ENCODE measurements at places on chromosomes 12 and 14.

GRCh38 chr12:72274931-72275330 lies 2.8 kb downstream of the TRHDE start:
- no peak for DNase-seq

GRCh38 chr12:53062977-53063707 lies 13.3 kb downstream of the TNS2 start:
- DNase-seq: no peak

DNA sequence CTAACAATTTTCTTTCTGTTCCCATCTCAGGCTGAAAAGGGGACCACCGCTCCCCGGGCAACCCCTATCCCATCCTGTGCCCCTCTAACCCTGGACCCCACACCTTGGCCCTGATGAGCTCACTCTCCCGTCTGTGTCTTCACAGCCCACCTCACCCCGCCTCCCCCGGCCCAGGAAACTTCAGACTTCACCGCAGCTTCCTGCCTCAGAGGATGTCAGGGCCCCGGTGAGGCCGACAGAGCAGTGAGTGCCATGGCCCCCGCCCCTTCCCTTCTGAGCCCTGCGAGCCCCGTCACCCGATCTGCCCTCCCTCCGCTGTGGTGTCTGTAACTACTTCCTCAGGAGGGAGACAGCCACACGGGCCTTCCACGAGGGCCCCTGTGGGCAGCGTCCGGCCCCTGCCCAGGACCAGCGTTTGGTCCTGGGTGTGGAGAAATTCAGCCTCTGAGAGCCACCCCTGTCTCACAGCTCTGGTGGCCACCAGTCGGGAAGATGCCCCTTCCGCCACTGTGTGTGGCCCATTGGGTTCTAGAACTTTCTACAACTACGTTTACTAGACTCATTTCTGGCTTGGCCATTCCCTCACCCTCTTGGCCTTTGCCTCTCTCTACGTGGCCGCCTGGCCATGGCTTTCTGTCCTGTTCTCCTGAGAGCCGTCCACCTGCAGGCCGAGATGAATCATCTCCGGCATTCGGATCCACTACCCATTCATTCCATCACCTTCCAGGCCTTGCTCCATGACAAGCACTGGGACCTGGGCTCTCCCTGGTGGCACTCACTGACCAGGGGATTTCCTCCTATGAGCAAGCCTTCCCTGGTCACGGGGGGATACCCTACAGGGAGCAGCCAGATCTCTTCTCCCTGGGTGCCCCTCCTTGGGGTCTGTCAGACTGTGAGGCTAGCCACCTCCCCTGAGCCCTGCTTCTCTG lies 3.4 kb downstream of the RHOF start:
- DNase-seq: peak; percentile 88

DNA sequence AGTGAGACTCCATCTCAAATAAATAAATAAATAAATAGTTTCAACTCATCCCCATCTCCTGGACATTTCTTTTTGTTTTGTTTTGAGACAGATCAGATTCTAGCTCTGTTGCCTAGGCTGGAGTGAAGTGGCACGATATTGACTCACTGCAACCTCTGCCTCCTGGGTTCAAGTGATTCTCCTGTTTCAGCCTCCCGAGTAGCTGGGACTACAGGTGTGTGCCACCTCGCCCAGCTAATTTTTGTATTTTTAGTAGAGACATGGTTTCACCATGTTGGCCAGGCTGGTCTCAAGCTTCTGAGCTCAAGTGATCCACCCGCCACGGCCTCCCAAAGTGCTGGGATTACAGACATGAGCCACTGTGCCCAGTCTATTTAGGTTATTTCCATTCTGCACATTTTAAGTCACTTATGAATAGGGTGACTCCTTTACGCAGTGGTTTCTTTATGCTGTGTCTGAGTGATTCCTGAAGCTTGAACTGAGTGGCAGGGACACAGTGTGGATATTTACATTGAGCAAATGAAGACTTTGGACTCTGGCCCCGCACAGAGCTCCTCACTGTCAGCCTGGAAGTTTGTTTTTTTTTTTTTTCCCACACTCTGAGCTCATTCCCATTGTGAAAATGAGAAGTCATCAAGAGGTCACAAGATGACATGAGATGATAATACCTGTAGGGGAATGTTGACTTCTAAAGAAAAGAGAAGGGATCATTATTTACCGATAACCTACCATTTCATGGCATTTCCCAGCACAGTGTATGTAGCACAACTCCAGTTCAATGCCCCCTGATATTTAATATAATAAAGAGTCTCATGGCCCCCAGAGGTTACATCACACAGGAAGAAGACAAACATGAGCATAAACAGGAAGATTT lies 72.6 kb downstream of the TBX3 start:
- DNase-seq: no peak

DNA sequence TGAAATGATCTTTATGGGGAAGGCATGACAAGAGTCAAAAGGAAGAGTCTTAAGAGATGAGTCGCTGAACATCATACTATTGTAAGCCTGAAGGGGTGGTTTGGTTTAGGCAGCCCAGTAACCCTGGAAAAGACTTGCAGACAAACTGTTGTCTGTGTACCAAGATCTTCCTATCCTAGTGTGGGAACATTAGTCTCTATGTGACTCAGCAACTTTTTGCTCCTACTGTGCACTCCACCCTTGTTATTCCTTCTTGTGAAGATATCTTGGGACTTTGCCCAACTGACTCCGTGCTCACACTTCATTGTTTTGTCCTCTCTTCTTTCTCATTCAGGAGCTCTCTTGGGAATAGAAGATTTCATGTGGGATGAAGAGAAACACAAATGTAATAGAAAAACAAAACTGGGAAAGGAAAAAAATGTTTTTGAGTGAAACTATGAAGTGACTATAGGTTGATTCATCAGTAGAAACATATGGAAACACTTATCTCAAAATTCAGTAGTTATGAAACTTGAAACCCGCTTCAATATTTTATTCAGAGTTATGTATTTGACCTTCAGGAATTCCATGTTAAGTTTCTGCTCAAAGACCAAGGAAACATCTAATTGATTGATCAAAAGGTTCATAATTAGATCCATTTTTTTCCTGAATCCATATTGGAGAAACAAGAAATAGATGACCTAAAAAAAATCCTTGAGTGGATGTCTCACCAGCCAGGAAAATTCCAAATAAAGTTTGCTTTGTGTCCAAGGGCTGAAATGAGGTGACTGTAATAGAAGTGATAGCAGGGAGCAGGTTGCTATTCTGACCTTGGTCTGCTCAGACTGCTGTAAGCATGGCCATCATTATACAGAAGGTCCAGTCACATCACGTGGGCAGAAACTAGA lies 67.2 kb downstream of the BTG1 start:
- DNase-seq: no peak

DNA sequence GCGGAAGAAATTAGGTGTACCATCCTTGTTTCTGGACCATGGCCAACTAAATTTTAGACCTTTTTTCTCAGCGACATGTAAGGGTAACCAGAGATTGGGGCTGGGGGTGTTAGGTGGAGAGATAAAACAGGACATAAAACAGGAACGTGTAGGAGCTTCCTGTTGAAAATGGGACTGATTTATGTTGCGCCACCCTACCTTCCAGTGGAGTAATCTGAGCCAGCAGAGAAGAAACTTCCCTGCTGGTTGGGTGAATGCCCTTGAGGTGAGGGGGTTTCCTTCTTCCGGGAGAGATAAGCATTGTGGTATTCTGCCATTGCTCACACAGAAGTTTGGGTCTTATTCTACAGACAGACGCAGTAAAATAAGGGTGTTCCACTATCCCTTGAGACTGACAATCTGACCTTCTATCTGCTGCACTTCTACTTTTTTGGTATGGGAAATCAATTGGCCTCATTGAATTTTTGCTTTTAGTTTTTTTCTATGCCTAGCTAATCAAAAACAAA lies 417.6 kb downstream of the PCNX1 start:
- DNase-seq: no peak

- no peak for DNase-seq
Measured at GRCh38 chr12:67433385-67434175, 164.4 kb downstream of the CAND1 start.

- no peak for DNase-seq
Measured at GRCh38 chr14:105203057-105203531, 22.0 kb upstream of the NUDT14 start.

- no peak for DNase-seq
Measured at GRCh38 chr12:116423094-116423493, 136.1 kb upstream of the MAP1LC3B2 start.

DNA sequence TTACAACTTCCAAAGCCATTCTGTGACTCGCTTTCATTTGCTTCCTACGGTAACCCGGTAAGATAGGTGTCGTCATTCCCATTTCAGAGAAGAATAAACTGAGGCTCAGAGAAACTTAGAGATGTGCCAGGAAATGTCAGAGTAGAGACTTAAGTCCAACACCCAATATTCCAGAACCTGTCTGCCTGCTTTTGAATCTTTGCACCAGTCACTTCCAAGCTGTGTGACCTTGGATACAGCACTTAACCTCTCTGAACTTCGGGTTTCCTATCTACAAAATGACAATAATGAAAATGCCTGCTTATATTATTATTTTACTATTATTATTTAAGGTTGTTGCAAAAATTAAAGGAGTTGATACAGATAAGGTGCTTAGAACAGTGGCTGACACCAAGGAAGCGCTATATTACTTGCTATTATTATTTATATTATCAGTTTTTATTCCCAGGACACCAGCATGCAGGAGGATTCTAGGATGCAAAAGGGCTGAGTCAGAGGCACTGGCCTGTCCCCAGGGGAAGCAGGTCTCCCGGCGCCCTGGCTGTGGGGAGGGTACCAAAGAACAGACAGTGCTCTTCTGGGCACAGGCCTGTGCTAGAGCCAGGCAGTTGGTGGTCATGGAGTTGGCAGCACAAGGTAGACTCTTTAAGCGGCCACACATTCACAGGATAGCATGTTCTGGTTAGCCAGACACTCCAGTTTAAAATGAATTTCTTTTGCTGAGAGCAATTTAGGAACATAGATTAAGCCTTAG lies 5.4 kb downstream of the HSPB8 start:
- no peak for DNase-seq

DNA sequence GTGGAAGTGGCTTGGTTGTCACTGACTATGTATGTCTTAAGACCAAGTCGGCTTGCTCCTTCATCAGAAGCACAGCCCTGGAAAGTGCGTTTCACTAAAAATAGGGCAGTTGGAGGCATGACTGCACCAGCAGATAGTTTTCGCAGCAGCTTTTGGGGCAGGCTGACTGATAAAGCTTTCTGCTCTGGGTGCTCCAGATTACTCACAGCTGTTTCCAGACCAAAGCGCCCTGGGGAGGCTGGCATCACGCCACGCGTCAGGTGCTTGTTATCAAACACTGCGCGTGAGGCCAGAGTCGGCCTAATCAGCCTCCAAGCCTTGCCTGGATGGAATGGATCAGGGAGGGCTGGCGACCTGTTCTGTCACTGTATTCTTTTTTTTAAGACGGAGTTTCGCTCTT lies 13.3 kb upstream of the LRRC10 start:
- DNase-seq: no peak

DNA sequence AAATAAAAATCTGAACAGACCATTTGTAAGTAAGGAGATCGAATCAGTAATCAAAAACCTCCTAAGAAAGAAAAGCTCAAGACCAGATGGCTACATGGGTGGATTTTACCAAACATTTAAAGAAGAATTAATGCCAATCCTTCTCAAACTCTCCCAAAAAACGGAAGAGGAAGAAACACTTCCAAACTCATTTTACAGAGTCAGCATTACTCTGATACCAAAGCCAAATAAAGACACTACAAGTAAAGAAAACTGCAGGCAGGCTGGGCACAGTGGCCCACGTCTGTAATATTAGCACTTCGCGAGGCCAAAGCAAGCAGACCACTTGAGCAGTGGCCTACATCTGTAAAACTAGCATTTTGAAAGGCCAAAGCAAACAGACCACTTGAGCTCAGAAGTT lies 159.8 kb downstream of the DPY19L2 start:
- no peak for DNase-seq

DNA sequence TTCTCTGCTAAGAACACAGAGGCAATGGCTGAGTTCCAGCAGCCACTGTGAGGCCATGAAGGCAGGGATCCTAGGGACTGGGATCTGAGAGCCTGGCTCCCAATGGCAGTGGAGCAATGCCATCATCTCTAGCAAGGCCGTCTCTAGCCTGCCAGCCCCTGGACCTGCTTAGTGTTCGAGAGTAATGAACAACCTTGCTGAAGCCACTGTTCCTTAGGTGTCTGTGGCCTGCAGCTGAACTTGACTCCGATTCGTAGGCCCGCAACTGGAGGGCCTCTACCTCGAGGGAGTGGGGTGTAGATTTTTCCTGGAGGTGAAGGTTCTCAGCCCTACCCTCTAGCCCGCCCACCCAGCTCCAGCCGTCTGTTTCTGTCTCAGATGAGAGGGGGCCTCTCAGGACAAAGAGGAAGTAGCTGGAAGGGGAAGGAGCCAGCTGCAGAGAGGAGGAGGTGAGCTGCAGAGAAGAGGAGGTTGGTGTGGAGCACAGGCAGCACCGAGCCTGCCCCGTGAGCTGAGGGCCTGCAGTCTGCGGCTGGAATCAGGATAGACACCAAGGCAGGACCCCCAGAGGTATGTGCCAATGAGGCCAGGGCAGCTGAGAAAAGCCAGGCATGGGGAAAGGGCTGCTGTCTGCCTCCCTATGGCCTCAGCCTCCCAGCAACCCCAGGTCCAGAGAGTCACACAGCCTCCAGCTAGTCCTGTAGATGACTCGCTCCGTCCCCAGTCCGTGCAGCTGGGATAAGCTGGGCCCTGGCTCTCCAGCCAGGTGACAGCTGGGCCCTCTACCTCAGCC lies at the start of gene PLD4:
TSS of gene PLD4 (plus strand) at position 459 of the 793 bp plus-strand sequence. CDS start 2,262 bp downstream, outside the sequence.
- DNase-seq: no peak

DNA sequence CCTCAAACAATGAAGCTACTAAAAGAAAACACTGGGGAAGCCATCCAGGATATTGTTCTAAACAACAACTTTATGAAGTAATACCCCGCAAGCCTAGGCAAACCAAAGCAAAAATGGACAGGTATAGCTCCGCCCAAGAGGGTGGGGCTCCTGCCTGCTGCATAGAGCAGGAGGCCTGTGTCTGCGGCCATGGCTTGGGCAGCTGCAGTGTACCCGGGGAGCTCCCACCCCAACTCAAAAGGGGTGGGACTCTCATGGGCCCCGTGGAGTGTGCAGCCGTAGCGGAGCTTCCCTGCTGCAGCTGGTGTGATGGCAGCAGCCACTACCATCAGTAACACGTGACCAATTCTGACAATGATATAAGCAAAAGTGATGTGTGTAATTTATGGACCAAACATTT lies 264.2 kb upstream of the KITLG start:
- no peak for DNase-seq
